ENCODE measurements at places on chromosomes 5 and 9.

- DNase-seq: no peak
Observed at GRCh38 chr5:158715592-158715991, 384.1 kb downstream of the EBF1 start.

- no peak for DNase-seq
Observed at GRCh38 chr9:23644896-23645295, 181.1 kb downstream of the ELAVL2 start.

GRCh38 chr9:36625006-36625615 is 52.4 kb downstream of the MELK start:
- peak; percentile 76 for DNase-seq

DNA sequence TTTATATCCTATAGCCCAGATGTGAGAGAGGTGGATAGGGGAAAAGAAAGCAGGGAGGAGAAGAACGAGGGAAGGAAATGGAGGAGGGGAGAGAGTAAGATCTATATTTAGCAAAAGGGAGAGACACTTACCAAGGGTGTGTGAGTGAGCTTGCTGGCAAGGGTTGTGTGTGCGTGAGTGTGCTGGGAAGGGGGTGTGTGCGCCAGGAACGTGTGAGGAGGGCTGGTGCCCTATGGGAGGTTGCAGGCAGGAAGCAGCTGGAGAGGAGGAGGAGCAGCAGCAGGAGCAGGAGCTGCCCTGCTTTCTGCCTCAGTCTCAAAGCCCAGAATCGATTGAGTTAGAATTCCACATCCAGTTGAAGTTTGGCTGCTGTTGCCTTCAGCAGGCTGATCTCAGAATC is 148.3 kb upstream of the RUSC2 start:
- DNase-seq: no peak
